GM13977 (cell line): ENCODE measurements at places on chromosomes 4 and X.
A peak's percentile ranks its signal among the peaks of the same experiment; 100 is the strongest.

DNA sequence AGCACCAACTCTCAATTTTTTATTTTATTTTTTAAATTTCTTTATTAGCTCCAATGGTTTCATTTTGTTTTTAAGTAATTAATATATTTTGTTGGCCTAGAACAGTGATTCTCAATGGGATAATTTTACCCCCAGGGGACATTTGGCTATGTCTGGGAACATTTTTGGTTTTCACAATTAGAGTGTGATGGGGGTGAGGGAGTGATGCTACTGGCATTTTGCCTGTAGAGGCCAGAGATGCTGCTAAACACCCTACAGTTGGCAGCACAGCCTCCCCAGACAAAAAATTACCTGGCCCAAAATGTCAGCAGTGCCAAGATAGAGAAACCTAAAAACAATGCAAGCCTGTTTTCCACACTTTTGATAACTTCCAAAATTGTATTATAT is 64.6 kb downstream of the HHIP start:
- no peak for DNase-seq

DNA sequence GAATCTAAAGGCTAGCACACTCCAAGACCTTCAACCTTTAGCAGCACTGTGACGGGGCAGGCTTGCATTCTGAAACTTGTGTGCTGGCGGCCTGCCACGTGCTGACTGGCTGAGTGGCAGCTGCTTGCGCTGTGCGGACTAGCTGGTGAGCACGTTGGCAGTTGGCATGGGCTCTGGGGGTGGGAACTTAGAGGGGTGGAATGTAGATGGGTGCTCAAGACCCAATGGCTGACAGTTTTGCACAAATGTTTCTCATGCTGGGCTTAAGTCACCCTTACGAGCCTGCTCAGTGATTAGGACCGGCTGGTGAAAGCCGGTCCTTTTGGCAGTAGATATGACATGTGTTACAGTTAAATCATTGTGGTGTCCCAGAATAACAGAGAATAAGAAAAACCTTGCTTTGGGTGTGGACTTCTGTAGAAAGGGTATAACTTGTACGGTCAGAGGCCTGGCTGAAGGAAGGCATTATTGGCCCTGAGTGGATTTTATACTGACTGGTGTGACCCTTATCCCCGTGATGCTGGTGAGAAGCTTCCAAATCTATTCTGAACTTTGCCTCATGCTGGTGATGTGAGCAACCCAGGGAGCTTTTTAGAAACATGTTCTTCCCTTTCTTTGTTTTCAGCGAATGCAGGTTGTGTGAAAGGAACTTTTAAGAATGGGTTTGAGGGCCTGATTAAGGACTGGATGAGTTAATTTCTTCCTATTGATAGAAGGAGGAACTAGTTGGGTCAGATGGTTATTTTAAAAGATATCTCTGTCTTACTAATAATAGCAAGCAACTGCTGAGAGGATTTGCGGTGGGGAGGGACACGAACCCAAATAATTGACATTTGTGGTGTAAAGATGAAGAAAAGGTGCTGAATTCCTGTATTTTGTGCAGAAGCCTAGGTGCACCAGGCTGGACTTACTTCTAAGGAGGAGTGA is 107.4 kb upstream of the SLC4A4 start:
- no peak for DNase-seq

- no peak for DNase-seq
Measured at GRCh38 chr4:151792995-151793394, 32.2 kb upstream of the GATB start.

GRCh38 chr4:78222575-78223186 is 165.6 kb downstream of the FRAS1 start:
- DNase-seq: no peak

DNA sequence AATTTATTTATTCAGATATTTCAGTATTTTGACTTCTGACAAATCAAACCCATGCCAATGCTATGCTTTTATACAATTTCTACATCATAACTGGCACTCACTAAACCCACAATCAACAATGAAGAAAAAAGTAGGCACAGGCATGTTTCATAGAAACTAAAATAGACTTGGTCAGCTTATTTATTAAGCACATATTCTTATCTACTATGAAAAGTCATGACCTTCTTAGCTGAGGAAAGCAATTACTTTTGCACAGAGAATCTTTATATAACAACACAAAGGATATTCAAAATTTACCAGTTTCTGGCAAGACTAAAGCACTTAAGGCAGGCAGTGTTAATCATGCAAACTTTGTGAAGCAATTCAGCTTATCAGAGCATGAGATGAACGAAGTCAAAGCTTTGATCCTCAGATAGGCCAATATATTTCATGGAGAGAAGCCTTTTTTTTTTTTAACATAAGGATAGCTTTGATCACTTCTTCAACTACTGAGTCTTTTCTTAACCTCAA is 490.6 kb downstream of the INPP4B start:
- DNase-seq: no peak

- DNase-seq: no peak
Measured at GRCh38 chrX:17632942-17633341, 104.4 kb upstream of the SCML1 start.

GRCh38 chrX:12988797-12989196 is 13.9 kb downstream of the TMSB4X start:
- DNase-seq: no peak

- DNase-seq: no peak
Measured at GRCh38 chr4:149534779-149535178, 280.9 kb downstream of the IQCM start.

DNA sequence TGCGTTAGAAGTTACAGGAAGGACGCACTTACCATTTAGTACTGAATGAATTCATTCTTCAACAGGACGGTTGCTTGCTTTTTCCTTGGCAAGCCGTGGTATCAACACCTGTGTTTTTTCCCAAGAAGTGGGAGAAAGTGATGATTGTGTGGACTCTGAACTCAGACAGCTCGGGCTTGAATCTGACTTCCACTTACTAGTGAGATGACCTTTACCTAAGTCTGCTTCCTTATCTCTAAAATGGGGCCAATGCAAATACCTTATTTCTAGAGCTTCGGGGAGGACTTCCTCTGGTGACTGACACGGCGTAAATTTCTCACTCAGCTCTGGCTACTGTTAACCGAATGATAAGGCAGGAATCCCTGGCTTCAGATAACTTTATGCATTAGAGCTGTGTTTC is 146.8 kb upstream of the RBPJ start:
- no peak for DNase-seq

DNA sequence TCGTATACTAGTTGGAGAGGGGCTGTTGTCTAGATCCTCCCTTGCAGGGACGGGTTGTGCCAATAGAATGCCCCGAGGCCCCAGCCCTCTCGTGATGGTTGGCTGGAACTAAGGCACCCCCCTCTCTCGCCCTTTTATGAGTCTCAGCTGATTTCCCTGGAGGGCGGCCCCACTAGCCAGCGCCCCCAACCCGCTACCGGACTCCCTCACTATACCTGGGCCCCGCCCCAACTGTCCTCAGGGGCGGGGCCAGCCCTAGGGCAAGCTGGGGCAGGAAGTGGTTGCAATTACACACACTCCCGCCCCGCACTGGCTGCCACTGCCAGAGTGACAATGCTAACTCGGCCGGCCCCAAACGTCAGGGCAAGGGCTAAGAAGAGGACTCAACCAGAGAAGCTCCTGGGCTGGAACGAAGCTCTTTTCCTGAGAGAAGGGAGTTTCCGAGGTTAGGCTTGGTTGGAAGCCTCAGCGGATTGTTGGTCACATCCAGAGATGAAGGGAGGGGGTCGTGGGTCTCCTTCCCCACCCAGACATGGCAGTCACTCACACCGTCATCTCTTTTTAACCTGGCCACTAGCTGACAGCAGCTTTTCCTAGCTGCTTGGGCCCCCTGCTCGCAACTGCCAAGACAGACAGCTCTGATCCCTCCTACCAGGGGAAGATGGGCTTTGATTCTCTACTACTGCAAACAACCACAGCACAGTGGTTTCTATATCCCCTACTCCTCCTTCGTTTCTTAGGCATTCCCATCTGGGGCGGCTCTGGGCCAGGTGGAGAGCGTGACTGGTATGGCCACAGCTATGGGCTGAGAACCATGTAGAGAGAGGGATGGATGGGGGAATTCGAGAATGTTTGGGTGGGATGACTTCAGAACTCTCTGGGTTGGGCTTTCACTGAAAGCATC is 21.0 kb upstream of the BCORL1 start:
- DNase-seq: peak; percentile 85

DNA sequence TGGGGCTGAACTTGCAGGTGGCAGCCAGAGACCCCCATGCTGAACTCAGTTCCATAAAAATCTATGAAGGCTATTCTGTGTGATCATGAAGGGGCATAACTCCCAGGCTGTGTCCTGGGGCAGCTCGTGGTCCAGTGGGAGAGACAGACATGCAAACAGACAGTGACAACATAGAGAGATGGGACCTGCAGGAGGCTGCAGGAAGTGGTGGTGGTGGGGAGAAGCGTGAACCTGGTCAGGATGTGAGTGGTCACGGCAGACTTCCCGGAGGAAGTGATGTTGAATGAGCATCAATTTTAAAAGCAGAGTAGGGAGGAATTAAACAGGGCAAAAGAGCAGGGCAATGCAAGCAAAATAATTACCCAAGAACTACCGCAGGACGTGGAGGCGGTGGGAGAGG is 23.2 kb upstream of the SORCS2 start:
- no peak for DNase-seq

GRCh38 chr4:42248972-42249371 is 96.5 kb upstream of the BEND4 start:
- no peak for DNase-seq

GRCh38 chr4:27429364-27429871 is 568.8 kb downstream of the STIM2 start:
- DNase-seq: no peak
